ENCODE measurements at places on chromosomes 5 and 9.

DNA sequence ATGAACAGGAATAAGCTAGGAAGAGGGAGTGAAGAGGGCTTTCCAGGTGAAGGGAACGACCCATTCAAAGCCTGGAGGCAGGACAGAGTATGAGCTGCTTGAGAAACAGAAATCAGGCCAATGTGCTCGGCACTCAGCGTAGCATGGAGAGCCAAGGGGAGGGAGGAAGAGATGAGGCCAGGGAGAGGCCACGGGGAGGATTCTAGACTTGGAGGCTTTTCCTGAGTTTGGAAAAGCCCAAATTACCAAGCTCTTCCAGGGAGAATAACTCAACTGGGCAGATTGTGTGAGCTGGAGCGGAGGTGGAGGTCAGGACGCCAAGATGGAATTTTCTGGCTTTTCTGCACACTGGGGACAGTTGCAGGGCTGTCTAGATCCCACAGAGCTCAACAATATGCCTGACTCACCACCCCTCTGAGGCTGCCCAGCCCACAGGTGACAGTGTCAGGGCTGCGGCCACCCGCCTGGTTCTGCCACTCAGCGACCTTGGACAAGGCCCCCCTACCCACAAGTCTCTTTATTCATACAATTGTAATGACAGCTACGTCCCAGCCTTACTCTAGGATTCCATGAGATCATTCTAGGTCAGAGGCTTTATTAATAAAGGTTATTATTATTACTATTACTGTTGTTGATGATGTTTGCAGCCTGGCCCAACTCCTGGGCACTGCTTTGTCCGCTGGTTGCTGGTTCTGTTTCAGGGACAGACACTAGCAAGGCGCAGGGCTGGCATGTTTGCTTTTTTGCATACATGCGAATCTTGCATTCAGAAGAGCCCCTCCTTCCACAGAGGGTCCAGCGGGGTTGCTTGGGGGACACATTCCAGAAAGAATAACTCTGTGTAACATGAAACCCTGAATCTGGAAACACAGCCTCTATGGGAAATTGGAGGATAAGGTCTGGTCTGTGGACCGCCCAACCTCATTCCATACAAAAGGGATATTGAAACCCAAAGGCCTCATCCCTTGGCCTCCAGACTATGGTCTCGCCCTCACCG lies 9.4 kb upstream of the LMX1B start:
- DNase-seq = no peak

- DNase-seq = no peak
These were observed 220.6 kb upstream of the RASEF start for GRCh38 chr9:83283528-83283927.

DNA sequence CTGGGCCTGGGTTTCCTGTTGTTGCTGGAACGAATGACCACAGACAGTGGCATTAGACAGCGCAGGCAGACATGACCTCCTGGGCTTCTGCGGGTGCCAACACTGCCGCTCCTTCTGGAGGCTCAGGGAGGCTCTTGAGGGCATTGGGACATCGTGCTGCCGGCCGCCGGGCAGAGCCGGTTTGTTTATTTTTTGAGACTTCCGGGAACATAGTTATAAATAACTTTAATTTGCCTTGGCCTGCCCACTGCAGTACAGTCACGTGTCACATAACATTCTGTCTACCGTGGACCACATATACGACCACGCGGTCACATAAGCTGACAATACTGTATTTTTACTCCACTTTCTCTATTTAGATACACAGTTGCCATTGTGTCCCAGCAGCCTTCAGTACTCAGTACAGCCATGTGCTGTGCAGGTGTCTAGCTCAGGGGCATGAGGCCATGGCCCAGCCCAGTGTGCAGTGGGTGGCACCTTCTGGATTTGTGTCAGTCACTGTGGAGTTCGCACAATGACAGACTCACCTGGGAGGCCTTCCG lies 8.2 kb upstream of the TOR4A start:
- DNase-seq = no peak

DNA sequence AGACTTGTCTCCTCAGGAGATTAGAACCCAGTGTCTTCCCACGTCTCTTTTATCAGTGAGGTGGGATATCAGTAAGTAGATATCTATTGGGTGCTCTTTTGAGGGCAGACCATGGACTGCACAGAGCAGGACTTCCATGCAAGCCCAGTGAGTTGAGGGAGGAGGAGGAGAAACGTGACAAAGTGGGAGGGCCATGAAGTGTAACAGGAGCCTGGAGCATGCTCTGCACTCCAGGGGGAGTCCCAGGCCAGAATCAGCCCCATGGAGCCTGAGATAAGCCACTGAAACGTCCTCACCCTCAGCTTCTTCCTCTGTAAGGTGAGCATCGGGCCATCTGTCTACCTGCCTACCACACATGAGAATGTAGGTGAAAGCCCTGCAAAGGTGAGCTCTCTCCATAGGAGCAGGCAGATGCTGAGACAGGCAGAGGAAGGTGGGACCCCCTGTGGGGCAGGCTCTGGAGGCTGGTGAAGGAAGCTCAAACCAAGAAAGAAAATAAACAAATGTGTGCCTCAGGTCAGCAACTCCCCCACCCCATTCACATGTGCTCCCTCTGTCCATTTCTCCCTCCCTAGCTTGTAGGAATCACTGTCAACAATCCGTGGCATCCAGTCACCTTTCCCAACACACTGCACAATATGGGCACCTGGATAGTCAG lies 87.4 kb downstream of the NRG2 start:
- DNase-seq = no peak

- no peak for DNase-seq
These were observed 100.6 kb downstream of the ARHGAP26 start for GRCh38 chr5:142870532-142871362.

GRCh38 chr5:107512029-107512428 lies 158.7 kb downstream of the EFNA5 start:
- DNase-seq = no peak

DNA sequence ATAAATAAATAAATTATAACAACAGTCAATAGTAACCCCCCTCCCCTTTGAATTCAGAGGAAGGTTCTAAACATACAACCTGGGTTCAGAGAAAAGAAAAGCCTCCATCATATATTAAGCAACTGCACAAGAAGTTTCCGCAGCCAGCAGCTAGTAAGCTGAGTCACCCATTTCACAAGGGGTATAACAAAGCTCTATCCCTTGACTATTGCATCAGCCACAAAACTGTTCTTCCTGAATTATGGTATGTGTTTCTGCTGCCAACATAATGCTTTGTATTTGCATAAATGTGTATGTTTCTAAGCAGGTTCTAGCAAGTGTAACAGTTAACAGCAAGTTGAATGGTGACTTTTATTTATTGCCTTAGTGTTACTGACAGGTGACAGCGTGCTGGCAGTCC lies 6.8 kb upstream of the CEP120 start:
- peak; percentile 61 for DNase-seq

- DNase-seq = no peak
These were observed 229.0 kb downstream of the TSSK1B start for GRCh38 chr5:113205807-113206206.

DNA sequence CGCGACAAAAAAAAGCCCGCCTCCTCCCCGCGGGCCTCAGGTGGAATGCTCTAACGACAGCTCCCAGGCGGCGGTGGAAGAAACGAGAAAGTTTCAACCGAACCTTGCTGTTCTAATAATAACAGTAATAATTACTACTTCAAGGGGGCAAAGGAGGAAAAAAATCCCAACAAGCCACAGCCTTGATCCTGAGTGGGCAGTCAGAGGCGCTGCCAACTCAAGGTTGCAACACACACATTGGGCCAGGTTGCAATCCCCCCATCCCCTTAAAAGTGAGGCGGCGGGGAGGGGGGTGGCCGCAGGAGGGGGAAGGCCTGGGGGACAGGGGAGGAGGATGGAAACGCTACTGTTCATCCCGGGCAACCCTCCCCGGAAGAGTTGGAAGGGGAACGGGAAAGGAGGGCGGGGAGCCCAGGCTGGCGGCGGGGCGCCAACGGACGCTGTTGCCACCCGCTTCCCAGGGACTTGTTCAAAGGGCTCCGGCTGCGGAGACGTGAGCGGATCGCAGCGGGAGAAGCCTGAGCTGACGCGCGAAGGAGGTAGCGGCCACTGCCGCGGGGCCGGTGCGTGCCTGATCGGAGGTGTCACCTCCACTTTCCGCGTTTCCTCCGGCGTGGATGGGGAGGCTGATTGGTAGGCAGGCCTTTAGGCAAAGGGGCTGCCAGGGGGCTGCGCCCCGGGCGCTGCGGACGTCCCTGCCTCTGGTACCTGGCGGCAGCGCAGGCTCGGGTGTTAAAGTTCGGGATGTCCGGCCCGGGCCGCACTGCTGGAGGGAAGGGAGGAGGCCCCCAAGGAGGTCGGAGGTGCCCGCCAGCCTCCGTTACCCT lies 647 bp downstream of the SMARCA2 start:
- DNase-seq = no peak

GRCh38 chr9:74775396-74775795 lies 112.3 kb downstream of the TRPM6 start:
- no peak for DNase-seq

DNA sequence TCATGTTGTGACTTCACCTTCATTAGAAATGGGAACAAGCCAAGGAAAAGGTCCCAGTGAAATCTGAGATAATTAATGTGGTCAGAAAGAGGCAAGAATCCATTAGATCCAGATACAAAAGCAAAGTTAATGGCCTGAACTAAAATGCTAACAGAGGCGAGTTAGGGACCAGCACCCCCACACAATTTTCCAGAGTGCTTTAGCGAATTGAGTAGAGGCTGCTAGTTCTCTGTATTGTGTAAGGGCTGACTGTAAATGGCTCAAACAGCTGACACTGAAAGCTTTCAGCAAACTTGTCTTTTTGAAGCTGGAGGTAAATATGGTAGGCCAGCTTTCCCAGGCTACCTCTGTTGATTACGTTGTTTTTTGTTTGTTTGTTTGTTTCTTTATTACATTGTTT lies 75.5 kb downstream of the CSNK1A1 start:
- DNase-seq = no peak

GRCh38 chr5:172101547-172102217 lies 86.3 kb downstream of the STK10 start:
- DNase-seq = no peak

- no peak for DNase-seq
These were observed 77.2 kb upstream of the ABCA1 start for GRCh38 chr9:105005186-105005585.

DNA sequence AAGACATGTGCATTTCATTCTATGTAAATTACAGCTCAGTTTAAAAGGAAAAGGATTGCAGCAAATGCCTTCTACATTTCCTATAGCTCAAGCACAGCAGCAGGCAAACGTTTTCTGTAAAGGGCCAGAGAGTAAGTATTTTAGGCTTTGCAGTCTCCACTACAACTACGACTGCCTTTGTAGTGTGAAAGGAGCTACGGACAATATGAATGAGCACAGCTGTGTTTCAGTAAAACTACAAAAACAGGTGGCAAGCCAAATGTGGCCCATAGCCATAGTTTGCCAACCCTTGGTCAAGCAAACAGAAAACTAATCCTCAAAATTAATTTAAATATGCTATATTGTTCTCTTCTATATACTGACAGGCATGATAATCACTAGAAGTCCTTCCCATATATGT lies 7.2 kb downstream of the PTBP3 start:
- no peak for DNase-seq

DNA sequence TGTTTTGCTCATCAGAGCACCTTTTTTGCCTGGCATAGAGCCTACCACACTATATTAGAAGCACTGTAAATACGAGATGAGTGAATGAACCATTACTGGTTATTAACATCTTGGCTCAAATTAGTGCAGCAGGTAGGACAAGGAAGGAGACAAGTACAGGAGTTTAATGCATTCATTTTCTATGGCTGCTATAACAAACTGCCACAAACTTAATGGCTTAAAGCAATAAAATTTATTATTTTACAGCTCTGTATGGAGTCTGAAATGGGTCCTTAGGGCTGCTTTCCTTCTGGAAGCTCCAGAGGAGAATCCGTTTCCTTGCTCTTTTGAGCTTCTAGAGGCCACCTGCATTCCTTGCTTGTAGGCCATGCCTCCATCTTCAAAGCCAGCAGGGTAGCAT lies 59.1 kb downstream of the PDE6A start:
- DNase-seq = no peak

GRCh38 chr9:95611354-95611753 lies 94.6 kb upstream of the PTCH1 start:
- DNase-seq = no peak

DNA sequence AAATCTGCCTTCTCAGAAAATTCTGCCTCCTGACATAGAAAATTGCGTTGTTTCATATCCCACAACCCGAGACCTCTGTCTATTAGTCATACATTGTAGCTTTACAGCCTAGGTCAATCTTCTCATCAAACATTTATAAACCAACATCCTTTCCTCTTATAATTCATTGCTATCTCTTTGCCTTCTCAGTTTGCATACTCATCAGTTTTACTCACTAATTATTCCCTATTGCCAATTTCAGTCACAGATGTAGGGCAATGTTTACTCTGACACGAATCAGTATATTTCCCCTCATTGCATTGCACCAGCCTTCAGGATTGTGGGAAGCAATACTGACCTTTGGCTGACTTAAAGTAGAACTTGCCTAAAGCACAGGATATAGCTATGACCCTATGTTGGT lies 247.2 kb downstream of the CEMIP2 start:
- no peak for DNase-seq

DNA sequence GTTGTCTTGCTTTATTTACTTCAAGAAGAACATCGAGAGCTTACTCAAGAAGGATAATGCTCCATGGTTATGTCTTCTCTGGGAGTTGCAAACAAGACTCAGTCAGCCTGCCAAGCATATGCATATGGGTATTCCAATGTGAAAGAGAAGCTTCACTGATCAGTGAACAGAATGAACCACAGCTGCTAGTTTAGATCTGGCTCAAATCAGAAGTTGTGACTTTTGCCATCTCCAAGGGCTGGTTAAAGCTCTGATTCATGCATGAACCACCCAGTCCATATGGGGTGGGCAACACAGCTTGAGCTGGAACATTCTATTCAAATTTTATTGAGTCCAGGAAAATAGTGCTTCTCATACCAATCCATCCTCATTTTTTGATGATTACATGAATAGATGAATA lies 50.0 kb downstream of the ATPSCKMT start:
- DNase-seq = no peak

GRCh38 chr5:59832577-59833301 lies 60.8 kb downstream of the PDE4D start:
- no peak for DNase-seq

DNA sequence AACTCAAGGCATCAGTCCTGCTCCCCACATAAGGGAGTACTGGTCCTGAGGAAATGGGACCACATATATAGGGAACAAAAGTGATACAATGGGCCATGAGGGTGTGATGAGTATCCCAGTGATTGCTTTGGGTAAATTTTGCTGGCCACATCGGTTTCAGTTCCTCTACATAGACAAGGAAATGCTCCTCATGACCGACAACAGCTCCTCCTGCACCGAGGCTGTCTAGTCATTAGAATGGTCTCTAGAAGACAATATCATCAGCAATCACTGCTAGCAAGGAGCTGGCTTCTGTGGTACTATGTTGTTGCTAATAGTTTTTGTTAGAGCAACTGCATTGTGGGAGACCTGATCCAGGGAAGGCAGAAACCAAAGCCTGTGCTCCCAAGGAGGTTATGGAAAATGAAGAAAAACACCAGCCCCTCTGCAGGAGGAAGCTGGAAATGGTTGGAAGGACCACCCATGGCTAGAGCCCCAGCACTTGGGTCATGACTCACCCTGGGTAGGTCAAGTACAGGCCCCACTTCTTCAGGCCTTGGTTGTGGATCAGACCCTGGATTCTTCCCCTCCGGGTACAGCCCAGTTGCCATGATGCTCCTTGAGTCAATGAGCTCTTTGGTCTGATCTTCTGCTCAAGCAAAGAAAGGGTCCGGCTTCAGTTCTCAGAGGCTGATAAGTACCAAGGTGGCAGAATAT lies 3.4 kb upstream of the CTSL start:
- no peak for DNase-seq
